Spinal cord (tissue), 10 donors: ENCODE measurements at places on chromosomes 5 and 9.

- no peaks in the 10 kb centered on the region for H3K4me1 ChIP-seq
- H3K27ac ChIP-seq: no peak overlapping the region
- peaks cover 43% of the 10 kb centered on the region for H3K36me3 ChIP-seq
- no peak for DNase-seq
- H3K4me3 ChIP-seq: no peak overlapping the region
- no peaks in the 10 kb centered on the region for H3K27me3 ChIP-seq
These were observed 24.6 kb downstream of the TTF1 start for GRCh38 chr9:132381966-132382541.

- no peaks in the 10 kb centered on the region for H3K27me3 ChIP-seq
- H3K4me3 ChIP-seq: no peak overlapping the region
These were observed 659.4 kb upstream of the ADAMTS16 start for GRCh38 chr5:4480528-4481349.

DNA sequence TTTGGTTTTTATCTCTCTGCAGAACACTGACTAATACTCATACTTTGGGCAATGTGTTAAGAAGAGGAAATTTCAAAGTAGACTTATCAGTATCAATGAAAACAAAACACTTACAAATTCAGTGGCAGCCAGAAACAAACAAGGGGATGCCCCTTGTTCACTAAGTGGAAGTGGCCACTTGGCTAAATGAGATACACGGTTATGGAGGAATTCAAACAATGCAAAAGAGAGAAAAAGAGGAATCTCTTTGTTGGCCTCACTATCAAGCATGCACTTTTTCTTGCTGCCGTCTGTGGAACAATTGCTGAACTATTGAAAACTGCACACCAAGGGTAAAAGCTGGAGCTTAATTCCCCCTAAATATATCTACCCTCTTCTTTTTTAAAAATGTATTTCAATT is 2044.9 kb upstream of the CDH6 start:
- no peaks in the 10 kb centered on the region for H3K4me1 ChIP-seq
- DNase-seq: no peak
- no peak overlapping the region for H3K4me3 ChIP-seq
- no peaks in the 10 kb centered on the region for H3K36me3 ChIP-seq

GRCh38 chr9:124228516-124228915 is 29.2 kb upstream of the NEK6 start:
- H3K27me3 ChIP-seq: no peaks in the 10 kb centered on the region
- no peak overlapping the region for H3K4me3 ChIP-seq
- no peak overlapping the region for H3K27ac ChIP-seq
- H3K4me1 ChIP-seq: peaks cover 2% of the 10 kb centered on the region
- H3K36me3 ChIP-seq: no peaks in the 10 kb centered on the region
- no peak for DNase-seq

DNA sequence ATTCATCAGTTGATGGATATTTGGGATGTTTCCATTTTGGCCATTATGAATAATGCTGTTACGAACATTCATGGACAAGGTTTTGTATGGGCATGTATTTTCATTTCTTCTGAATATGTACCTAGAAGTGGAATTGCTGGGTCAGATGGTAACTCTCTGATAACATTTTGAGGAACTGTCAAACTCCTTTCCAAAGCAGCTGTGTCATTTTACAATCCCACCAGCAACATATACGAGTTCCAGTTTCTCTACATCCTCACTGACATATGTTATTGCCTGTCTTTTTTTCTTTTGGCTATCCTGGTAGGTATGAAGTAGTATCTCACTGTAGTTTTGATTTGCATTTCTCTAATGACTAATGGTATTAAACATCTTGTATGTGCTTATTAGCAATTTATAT is 86.7 kb downstream of the PRKACG start:
- no peak overlapping the region for H3K4me3 ChIP-seq
- H3K27ac ChIP-seq: no peak overlapping the region
- H3K36me3 ChIP-seq: no peaks in the 10 kb centered on the region
- H3K4me1 ChIP-seq: no peaks in the 10 kb centered on the region
